ENCODE measurements at places on chromosomes 16 and 17. TPM values are rescaled to one million over a fixed set of nuclear protein-coding genes. Genes with fewer than 3 reads are reported as not detected.

DNA sequence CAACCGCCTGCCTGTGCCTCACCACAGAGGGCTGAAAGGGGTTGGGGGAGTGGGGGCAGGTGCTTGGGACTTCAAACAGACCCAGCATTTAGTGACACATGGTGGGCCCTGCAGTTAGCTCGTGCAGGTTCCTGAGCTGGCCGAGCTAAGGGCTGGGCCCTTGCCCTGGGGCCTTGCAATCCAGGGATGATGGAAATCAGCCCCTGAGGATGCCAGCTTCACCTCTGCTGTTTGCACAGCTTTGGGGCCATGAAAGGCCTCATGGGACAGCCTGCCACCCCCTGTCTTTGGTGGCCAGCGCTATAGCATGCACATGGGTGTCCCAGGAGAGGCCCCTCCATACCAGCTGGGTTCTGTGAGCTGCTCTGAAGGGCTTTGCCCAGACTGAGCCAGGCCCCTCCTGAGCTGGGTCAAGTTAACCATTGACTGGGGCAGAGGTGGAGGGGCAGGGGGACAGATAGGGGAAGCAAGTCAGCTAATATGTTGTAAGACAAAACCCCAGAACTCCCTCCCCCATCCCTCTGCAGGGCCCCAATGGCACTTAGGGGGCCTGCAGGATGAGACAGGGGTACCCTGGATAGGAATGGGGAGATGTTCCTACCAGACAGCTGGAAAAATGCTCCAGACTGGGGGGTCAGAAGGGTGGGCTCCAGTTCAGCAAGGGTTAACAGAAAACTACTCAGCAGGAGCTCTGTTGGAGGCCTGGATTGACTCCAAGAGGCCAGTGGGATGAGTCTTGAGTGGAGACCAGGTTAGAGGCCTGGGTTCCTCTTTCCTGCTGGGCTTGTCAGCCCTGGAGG, 692 bp downstream of the PRR15L start:
- DNase-seq, result peak; percentile 75
- peaks cover 39% of the 10 kb centered on the region for H3K4me1 ChIP-seq
- no peaks in the 10 kb centered on the region for H3K27me3 ChIP-seq

GRCh38 chr17:33217891-33218290, 75.2 kb downstream of the ASIC2 start:
- H3K36me3 ChIP-seq, result no peaks in the 10 kb centered on the region
- no peak overlapping the region for H3K4me3 ChIP-seq
- H3K4me1 ChIP-seq, result no peaks in the 10 kb centered on the region
- H3K27ac ChIP-seq, result no peak overlapping the region

- H3K27ac ChIP-seq, result no peak overlapping the region
- H3K4me3 ChIP-seq, result no peak overlapping the region
- no peak for DNase-seq
- H3K36me3 ChIP-seq, result no peaks in the 10 kb centered on the region
- H3K4me1 ChIP-seq, result no peaks in the 10 kb centered on the region
These were observed 114.7 kb downstream of the ENGASE start for GRCh38 chr17:79189305-79189704.

The TMED6 gene
- total RNA-seq, result 2.9 TPM
